ENCODE measurements at places on chromosomes 3 and 15.

GRCh38 chr3:14623569-14624051, 28.0 kb upstream of the CCDC174 start:
- DNase-seq: no peak

DNA sequence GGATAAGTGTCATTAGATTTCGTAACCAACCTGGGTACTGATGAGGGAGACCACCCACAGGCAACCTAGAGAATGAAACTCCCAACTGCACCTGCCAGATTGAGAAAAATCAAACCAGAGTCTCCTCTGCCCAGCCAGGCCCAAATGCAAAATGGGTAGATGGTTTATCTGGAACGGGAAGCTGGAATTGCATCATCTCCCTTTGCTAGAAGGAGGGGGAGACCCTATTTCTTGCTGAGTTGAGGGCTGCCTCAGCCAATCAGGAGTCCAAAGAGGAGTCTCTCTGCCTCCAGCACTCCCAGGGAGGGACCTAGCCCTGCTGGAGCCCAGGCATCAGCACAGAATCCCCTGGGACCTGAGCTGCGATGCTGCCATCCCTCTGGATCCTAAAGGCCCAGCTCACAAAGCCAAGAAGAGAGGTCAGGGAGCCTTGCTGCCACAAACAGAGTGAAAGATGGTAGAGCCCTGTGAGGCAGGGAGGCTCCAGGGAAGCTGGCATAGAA, 8.1 kb downstream of the RMDN3 start:
- DNase-seq: no peak

DNA sequence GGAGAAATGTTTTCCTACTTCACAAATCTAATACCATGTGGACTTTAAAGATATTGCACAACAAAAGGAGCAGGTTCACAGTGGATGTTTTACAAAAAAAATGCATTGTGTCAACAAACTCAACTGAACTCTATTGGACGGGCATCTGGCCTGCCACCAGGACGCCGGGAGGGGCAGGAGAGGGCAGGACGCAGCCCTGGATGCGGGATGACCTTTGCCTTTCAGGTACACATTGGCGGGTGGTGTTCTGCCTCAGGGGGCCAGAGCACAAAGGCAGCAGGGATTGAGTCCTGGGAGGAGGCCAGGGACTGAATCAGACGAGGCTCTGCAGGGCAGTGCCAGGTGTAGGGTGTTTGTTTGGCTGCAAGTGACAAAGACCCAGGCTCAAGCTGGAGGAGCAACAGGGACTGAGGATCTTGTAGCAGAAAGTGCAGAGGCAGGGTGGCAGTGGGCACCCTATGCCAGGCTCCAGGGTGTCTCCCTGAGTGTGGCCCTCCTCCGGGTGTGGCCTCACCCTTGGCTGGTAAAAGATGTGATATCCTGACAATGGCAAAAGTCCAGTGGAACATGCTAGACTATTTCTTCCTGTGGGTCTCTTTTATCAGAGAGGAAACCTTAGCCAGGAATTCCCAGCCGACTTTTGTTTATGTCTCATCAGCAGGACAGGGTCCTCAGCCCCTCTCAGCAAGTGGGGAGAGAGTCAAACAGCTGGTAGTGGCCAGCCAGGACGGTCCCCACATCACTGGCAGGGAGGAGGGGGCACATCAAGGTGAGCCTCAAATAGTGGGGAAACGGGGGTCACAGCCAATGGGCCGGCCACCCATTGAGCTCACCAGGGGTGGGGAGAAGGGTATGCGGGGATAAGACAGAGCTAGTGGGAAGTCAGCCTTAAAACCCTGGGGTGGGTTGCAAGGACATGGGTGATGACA, 29.7 kb upstream of the KLF13 start:
- DNase-seq: no peak

- no peak for DNase-seq
Observed at GRCh38 chr3:195731356-195731905, 10.7 kb downstream of the MUC20 start.

GRCh38 chr3:139974809-139975425, 39.9 kb downstream of the CLSTN2 start:
- no peak for DNase-seq

- DNase-seq: no peak
Observed at GRCh38 chr3:136901391-136901790, 39.4 kb downstream of the NCK1 start.

DNA sequence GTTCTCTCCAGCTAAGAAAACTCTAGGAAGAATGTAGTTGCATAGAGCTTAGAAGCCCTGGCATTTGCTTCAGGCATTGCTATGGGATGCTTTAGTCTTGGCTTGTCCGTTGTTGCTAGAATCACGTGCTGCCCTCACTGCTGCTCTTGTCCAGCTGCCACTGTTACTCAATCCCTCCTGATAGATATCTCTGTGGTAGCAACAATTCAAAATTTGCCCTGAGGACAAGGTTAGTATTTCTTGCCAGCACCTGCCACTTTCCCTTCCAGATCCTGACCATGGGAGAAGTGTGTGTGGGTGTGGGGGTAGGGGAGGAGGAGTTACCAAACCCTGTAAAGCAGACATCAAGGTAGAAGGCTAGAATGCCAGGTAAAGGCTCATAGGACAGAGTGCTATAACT, 113.8 kb downstream of the PPM1L start:
- no peak for DNase-seq

DNA sequence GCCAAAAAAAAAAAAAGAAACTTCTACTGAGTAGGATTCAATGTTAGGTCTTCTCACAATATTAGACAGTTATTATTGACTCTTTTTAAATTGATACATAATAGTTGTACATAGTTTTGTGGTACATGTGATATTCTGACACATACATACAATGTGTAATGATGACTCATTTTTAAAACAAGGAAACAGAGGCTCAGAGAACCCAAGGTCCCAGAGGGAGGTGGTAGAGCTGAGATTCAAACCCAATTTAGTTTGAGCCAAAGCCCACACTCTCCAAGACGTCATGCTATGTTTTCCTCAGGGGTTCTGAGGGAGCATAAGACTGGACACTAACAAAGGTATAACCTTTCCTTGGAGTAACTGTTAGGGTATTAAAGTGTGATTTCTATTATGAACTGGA, 40.6 kb downstream of the MYO5C start:
- no peak for DNase-seq

- no peak for DNase-seq
Observed at GRCh38 chr3:101043687-101044078, 50.5 kb upstream of the ABI3BP start.

DNA sequence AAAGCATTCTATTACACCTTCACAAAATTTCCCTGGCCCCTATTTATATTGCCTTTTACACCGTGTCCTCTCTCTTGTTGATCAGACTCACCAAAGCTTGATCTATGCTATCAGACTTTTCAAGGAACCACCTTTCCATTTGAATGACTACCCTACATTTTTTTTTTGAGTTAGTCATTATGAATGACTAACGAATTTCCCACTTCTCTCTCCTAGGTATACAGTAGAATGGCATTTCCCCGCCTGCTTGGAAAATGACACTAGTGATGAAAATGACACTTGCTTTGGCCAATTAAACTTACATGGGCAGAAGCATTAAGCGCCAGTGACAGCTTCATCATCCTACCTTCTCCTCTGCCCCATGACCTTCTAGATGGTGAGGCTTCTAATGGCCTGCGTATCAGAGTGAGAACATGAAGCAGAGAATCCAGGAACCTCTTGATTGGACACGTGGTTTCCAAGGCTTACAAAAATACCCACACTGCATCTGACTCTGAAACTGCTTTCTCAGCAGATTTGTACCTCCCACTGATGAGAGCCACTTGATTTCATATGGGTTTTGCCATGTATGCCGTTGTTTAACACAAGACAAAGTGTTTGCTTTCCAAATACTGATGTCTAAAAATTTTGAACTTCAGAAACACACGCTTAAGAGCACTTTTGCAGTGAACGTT, 370.5 kb downstream of the CTNNB1 start:
- no peak for DNase-seq

GRCh38 chr3:81005992-81006391, 755.5 kb downstream of the GBE1 start:
- no peak for DNase-seq

DNA sequence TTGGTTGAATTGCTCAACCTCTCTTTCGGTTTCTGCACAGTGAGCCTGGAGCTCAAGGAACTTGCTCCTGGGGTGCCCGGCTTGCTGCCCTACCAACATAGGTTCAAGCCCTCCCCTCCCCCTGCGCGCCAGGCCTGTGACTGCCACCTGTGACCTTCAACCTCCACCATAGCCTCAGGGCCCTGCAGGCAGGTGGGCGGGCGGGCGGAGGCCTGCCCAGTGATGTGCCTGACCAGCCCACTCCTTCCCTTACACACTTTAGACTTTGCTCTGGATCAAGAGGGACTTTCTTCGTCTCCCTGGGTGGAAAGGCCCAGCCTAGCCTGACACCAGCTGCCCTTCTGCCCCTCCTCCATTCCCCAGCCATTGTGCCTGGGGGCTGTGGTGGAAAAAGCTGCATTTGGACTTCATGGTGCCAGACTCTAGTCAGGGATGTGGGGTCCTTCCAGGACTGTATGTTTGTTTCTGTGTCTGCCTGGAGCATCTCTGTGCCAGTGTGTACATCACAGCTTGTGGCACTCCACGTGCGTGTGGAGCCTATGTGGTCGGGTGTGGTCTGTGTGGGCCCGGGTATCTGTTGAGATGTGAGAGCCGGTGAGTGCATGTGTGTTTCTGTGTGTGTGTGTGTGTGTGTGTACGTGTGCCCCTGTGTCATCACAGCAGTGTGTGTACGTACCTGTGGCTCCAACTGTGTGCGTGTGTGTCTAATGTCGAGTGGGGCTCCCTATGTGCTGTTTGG, 9.5 kb downstream of the PRKCD start:
- DNase-seq: no peak

- DNase-seq: peak; percentile 5
Observed at GRCh38 chr15:76426941-76427340, 90.4 kb downstream of the ISL2 start.

GRCh38 chr3:167305340-167305890, 74.7 kb downstream of the ZBBX start:
- DNase-seq: no peak

DNA sequence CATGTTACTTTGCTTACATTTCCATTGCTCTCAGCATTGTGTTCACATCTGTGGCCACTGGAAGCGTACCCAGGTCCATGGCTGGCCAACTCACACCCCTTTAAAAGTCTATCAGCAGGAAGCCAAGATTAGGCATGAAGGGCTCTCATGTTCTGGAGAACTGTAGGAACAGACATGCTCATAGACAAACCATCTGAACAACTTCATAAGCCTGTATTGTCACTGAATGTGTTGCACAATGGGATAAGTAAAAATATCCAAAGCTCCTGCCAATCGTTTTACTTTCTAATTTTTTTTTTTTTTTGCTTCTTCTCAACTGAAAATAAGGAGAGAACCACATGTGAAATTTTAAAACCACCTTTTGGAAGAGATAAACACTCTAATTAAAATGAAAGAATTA, 6.4 kb downstream of the RPLP1 start:
- DNase-seq: no peak

GRCh38 chr3:31978553-31978952, 2.5 kb downstream of the OSBPL10 start:
- DNase-seq: no peak

GRCh38 chr15:28942571-28942970, 56.8 kb downstream of the APBA2 start:
- DNase-seq: no peak

DNA sequence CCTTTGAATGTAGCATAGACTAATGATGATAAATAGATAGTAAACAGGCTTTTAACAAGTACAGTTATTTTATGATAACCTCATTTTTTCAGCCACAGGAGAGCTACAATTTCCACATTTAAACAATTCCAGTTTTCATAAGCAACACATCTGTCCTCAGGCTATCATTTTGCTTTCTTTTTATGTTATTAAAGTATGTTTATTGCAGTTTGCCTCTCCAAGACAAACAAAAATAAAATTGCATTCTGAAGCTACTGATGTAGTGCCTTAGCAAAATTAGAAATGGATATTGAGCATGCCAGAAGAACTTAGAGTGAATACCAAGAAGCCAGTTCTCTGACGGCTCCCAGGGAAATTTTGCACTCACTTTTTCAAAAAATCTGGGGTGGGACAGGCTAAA, 140.6 kb upstream of the ABHD17C start:
- DNase-seq: no peak

- peak; percentile 92 for DNase-seq
Observed at GRCh38 chr15:74788683-74789151, 6.8 kb downstream of the CSK start.

- no peak for DNase-seq
Observed at GRCh38 chr3:60403866-60404265, 847.4 kb downstream of the FHIT start.

- DNase-seq: no peak
Observed at GRCh38 chr15:82113106-82113715, 67.4 kb upstream of the MEX3B start.
